ENCODE measurements at places on chromosomes 5 and 9.

DNA sequence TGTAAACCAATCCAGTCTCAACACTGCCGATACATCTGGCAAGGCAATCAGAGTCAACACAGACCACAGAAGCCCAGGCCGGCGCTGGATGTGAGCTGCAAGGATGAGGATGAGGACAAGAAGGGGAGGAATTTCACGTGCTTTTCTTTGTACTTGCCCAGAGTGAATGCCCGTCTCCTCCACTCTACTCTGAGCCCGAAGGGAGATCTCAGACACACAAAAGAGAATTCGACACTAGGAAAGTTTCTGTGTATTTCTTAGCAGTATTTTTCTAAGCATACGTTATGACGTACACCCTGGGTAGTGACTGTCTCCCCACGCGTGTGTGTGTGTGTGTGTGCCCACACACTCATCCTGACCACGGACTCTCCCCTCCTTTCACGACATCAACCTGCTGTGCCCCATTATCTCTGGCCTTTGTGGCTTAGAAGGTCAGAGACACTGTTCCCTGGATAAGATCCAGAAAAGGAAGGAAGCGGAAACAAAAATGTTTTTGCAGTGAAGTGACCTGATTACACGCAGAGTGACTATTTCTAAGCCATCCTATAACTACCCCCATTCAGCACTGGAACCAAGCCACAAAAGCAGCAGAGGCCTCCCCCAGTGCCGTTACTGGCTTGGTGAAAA, 227.3 kb upstream of the DAPK1 start:
- DNase-seq = no peak

DNA sequence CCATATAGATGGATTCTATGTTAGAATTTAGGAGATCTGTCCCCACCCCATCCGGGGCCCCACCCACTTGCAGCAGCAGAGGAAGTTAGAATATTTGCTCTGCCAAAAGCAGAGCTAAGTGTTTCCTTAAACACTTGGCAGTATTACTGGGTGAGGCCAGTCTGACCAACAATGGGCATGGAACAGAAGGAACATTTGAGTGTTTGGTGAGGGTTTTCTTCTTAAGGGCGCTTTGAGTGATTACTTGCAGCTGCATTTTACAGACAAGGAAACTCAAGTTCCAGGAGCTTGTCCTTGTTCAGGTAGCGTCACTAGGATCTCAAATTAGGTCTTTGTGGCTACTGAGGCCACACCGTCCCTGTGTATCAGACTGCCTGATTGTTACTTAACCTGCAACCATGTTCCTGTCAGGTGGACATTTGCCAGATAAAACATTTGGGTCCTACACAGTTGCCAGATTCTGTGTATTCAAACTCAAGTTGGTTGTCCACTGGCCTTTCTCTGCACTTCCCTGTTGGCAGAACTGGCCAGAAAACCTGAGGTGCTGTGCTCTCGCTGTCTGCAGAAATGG, 59.3 kb downstream of the SLC46A2 start:
- no peak for DNase-seq

GRCh38 chr5:180874804-180875582, 13.9 kb upstream of the ZFP62 start:
- DNase-seq = no peak

GRCh38 chr5:9654886-9655285, 24.7 kb upstream of the TAS2R1 start:
- no peak for DNase-seq

- no peak for DNase-seq
These were observed 14.3 kb downstream of the WNK2 start for GRCh38 chr9:93198117-93198837.

- DNase-seq = peak; percentile 2
These were observed 68.7 kb upstream of the ZNF618 start for GRCh38 chr9:113807173-113808061.

- DNase-seq = no peak
These were observed 271.7 kb upstream of the TLE4 start for GRCh38 chr9:79300068-79300467.

DNA sequence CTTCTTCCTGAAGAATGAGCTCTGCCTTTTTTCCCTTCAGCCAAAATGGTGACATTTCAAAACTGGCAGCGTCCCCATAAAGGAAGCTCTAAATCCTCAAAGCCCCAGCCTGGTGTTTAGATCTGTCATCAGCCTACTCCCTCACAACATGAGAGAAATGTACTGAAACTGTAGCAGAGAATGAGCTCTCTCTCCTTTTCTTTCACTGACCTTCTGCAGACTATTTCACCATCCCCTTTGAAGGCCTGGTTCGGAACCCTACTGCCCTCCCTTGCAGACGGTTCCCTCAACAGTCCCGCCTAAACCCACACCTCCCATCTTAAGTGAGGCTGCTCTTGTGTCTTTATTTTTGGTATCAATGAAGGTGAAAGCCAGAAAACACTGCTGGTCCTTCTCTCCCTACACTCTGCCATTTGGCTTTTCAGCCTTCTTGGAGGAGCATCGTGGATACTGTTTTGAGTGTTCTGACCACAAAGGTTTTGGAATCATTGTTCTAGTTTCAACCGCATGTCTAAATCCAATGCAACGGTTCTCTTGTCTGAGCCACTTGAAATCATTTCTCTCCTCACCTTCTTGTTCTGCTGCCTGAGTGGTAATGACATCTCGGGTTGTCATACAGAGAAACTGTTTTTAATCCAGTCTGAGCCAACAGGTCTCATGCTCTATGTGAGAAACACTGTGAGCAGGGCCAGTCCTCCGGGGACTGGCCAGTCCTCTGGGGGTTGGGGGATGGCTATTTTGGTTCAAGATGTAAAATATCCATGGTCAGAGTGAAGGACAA, 39.0 kb downstream of the ITK start:
- no peak for DNase-seq

GRCh38 chr5:90590-91547, 1.1 kb upstream of the PLEKHG4B start:
- DNase-seq = no peak

- no peak for DNase-seq
These were observed 163.5 kb downstream of the NR2F1-AS1 start for GRCh38 chr5:93417490-93417889.

- DNase-seq = no peak
These were observed 299.4 kb downstream of the COX7C start for GRCh38 chr5:86917117-86917579.

DNA sequence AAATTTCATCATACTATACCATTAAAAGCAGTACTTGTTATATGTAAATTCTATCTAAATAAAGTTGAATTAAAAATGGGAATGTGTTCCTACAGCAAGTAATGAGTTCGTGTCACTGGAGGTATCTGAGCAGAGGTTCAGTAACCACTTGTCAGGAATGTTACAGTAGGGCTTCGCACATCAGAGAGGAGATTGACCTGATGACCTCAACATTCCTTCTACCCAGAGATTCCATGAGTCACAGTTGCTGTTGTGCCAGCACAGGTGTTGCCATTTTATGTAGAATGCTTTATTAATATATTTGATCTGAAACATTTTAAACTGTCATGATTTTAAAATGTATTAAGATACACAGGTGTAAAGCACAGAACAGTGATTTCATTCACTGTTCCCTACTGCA, 60.3 kb downstream of the STX17 start:
- DNase-seq = no peak

DNA sequence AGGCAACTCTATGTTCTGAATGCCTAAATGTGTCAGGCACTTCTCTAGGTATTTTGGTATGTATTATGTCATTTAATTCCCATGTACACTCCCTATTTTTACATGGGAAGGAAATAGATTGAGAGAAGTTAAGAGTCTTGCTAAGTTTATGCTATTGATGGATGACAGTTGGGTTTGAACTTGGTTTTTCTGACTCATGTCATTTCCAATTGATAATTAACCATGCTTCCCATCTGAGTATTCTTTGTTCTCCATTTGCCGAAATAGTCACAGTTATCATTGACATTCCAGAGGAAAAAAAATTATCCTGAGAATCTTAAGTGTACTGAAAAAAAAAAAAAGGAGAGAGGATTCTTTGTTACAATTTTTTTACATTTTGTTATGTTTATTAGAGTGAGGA, 23.1 kb upstream of the DMRTA1 start:
- no peak for DNase-seq

DNA sequence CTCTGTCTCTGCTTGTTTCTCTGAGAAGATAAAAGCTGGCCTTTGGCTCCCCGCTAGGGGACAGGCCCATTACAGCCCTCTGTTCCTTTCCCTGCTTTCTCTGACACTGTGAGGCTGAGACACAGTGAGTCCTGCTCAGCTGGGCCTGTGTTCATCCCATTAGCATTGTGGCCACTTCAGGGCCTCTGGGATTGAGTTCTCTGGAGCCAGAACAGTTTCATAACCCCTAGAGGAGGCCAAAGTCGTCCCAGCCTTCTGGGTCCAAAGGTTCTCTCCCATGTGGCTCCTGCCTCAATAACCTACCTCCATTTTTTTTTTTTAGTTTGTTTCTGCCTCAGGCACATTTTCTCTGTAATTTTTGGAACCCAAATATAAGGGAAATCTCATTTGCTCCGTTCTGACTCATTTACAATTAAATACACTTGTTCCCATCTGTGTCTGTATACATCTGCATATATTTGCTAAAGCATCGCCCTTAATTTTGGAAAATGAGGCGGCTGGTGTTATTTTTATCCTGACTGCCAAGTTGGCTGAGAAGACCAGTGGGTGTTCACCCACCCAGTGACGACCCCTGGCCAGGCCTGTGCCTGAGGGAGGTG, 27.3 kb upstream of the CTNNA1 start:
- no peak for DNase-seq

DNA sequence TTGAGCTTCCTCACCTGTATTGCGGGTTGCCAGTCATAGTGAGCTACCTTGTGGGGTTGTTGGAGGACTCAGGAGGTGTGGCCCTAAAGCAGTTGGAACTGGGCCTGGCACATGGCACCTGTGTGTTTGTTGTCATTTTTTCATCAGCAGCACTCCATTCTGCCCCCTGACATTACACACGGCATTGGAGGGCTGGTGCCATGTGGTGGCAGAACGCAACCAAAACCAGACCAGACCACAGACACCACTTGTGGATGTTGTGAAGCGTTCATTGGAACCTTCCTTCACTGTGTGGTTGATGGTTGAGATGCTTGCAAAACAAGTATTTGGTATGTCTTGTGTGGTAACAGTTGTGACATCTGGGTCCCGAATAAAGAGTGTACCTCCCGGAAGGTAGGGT, 113.2 kb upstream of the ERCC6L2 start:
- DNase-seq = no peak

DNA sequence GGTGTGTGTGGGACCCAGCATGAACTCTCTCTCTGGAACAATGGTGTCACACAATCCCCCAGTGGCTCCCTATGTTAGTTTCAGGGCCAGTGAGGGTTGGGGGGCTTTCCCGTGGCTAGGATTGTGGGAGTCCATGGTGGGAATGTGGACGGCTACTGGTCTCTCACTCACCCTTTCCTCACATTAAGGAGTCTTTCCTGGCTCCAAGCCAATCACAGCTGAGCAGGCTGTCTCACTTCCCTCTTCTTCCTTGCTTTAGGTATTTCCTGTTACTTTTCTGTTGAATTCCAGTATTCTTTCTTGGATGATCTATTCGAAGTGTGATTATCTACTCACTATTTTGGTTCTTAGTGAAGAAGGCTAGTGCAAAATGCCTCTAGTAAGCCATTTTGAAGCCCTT, 324.4 kb upstream of the MPDZ start:
- no peak for DNase-seq

GRCh38 chr9:2567922-2568321, 53.7 kb upstream of the VLDLR start:
- no peak for DNase-seq

DNA sequence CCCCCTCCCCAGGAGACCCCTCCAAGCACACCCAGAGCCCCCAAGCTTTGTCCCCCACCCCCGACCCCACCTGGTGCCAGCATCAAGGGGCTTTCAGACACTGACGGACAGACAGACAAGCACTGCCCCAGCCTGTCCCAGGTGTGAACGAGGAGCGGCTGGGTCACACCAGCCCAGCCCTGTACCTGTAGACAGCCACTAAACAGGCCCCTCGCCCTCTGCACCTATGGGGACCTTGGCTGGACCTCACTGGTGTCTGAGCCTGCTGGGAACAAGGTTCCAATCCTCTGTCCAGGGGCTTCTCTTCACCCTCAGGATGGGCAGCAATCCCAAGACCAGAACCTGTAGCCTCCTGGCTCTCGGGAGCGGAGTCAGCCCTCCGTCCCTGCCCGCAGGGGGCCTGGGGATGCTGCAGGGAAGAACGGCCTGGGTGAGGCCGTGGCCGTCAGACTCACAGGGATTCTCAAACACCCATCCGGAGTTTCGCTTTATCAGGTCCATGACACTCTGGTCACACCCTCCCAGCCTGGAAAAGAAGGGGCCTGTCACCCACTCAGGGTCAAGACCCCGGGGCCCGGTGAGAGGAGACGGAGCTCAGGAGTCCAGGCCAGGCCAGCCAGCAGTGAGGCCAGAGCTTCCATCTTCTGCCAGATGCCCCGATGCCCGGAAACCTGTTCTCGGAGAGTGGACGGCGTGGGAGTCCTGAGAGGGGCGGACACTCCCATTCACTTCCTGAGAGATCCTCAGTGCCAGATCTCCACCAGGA, 2.8 kb downstream of the LCN6 start:
- DNase-seq = no peak

DNA sequence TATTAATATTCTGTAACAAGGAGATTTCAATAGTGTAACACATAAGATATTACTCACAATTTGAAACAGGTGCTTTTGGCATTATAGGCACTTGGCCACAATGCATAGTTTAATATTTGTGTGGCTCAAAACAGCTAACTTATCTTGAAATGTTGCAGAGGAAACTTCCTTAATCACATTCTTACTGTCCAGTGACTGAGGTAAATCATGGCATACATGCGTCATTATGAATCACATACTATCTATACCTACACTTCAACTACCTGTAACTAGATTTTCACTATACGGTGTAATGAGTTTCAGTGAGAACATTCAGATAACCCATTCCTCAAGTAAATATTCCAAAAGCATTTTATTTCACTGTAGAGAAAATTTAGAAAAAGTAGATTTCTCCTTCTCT, 218.8 kb downstream of the PDE4D start:
- DNase-seq = no peak

DNA sequence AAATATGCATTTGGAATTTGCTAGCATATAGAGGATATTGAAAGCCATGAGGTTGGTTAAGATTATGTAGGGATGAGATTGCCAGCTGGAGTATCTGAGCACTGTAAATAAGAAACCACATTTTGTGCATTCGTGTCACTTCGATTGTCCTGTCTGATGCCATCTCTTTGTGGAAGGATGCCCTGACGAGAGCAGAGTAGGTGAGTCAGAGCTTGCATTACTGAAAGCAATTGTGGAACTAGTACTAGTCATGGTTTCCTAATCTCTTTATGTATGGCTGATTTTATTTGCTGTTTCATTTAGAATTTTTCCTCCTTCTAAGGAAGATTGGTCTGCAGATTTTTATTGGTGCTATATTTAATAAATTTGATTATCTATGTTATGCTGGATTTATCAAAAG, 14.5 kb upstream of the TAS2R1 start:
- DNase-seq = no peak

- no peak for DNase-seq
These were observed 1043.4 kb upstream of the CDH10 start for GRCh38 chr5:25688156-25688555.
